Thoracic aorta (tissue), 2 donors: ENCODE measurements at places on chromosomes 5 and 9. TPM values are rescaled to one million over a fixed set of nuclear protein-coding genes. Genes with fewer than 3 reads are reported as not detected.

DNA sequence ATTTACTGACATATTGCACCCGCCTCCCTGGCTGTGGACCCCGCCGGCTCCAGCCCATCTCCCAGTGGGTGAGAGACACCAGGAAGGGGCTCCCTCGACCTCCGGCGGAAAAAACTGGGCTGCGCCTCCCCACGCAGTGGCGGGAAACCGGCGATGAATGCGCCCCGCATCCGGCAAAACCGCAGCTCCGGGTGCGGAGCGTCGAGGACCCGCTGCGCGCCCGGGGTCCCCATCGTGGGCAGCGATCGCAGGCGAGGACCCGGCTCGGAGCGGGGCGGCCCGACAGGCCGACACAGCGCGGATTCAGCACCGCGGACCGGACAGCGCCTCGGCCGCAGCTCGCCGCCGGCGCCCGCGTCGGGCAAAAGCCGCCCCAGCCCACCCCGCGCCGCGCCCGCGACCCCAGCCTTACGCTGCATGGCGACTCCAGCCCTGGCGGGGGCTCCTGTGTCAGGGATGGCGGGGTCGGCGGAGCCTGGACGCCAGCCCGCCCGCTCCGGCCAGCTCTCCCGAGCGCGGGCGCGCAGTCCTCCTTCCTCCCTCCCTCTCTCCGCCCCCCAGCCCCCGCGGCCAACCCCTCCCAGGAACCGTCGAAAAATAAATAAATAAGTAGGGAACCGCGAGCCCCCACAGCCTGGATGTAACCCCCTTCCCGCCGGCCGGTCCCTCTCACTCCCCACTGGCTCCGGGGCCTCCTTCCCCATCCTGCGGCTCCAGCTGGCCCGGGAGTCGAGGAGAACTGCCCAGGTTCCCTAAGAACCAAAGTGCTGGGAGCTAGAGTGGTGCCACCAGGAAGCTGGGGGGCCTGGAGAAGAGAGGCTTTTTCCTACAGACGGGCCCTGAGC lies 3.1 kb downstream of the LHX3 start:
- no peak overlapping the region for H3K4me3 ChIP-seq
- no peak overlapping the region for H3K27ac ChIP-seq
- no peaks in the 10 kb centered on the region for H3K4me1 ChIP-seq
- DNase-seq, result no peak

- H3K27ac ChIP-seq, result no peak overlapping the region
- DNase-seq, result no peak
- no peaks in the 10 kb centered on the region for H3K27me3 ChIP-seq
- H3K4me1 ChIP-seq, result peaks cover 22% of the 10 kb centered on the region
- no peaks in the 10 kb centered on the region for H3K36me3 ChIP-seq
Measured at GRCh38 chr9:13487936-13488335, 208.4 kb upstream of the MPDZ start.

DNA sequence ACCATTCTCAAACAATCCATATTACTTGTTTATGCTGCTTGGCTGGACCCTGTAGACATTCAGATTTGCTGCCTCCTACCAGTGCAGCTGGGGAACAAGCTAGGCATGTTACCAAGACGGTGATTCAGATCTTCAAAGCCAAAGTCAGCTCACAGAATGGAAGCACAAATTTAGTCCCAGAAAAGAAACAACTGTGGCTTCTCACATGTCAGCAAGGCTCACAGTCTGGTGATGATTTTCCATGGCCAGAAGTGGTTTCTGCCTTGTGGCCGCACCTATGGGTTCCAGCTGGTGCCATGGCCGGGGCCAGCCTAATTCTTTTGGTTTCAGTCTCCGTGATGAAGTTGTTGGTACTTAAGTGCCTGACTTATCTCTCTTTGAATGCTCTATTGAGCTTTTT lies 182.2 kb downstream of the TMC1 start:
- no peaks in the 10 kb centered on the region for H3K27me3 ChIP-seq
- no peak overlapping the region for H3K27ac ChIP-seq
- no peak overlapping the region for H3K4me3 ChIP-seq

The NRARP gene
- 16.9 TPM for total RNA-seq

The ASS1 gene
- 65.4 TPM for total RNA-seq

The PTGDS gene
- total RNA-seq, result 89.5 TPM
